Ovary (tissue), 10 donors: ENCODE measurements at places on chromosomes 16 and 17. TPM values are rescaled to one million over a fixed set of nuclear protein-coding genes. Genes with fewer than 3 reads are reported as not detected.

Gene MYH2
- not detected for polyA plus RNA-seq

Gene PYY
- not detected for polyA plus RNA-seq

Gene MAP2K6
- polyA plus RNA-seq: 1.0 TPM

Gene ITGAL
- polyA plus RNA-seq: 0.90 TPM

Gene CHRNE
- polyA plus RNA-seq: 1.1 TPM

Gene FSCN2
- 1.6 TPM for polyA plus RNA-seq

DNA sequence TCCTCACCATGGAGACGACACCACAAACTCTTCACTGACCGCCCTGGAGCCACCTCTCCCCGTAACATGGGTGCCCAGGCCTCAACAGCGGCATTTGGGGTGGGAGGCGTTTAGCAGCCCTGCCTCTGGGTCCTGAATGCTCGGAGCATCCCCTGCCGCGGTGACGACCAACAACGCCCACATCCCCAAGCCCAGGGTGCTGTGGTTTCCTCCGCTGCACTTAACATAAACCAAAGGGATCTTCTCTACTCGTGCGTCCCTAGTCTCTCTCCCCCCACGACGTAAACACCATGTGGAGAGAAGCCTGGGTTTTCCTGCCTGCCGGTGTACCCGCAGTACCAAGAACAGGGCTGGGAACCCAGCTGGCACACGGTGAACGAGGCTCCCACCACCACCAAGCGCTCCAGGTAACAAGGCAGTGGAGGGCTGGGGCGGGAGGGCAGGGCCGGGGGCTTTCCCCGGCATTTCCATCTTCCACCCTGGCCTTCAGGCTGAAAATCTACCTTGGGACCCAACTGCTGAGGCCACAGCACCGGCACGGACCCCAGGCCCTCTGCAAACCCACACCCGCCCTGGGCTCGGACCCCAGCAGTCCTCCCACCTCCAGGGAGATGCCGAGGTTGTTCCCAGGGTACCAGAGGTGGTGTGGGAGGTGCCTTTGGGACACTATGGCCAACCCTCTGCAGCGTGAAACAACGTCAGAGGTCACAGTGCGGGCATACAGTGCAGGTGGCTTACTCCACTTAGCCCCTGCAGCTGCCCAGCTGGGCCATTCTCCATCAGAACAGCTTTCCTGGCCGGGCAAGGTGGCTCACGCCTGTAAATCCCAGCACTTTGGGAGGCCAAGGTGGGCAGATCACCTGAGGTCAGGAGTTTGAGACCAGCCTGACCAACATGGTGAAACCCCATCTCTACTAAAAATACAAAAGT lies 54.3 kb downstream of the TIMM22 start:
- DNase-seq: no peak

- no peak for DNase-seq
Observed at GRCh38 chr17:81499601-81499970, 13.0 kb downstream of the ACTG1 start.

DNA sequence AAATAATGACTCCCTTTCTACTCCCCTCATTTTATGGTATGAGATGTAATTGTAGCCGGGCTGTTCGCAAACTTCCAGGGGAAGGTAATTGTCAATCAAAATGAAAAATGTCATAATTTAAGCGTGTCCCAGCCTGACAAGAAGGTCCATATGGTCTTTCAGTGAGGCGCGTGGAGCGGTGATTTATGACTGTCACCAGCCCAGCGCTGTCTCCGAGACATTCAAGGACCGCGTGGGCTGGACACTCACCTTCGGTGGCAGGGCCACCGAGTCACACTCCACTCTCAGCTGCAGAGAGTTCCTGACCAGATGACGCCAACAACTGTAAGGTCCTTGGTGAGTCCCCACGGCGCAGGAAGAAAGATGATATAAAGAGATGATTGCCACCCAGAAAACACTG lies 157.7 kb upstream of the TNRC6C start:
- DNase-seq: no peak

DNA sequence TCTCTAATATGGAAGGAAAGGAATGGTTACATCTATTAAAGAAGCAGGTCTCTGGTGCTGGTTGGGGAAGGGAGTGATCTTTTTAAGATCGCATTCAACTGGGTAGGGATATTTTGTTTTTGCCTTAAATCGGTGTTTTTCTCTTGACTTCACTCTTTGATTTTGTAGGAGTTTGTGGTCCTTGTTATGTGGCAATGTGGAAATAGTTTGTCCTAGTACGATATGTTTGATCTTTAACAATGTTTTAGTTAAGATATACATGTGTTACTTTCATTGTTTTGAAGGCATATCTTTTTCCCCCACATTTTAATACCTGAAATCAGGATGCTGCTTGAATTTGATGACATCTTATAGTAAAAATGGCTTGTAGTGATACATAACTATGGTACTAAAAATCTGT lies 8.7 kb downstream of the GGNBP2 start:
- no peak for DNase-seq

DNA sequence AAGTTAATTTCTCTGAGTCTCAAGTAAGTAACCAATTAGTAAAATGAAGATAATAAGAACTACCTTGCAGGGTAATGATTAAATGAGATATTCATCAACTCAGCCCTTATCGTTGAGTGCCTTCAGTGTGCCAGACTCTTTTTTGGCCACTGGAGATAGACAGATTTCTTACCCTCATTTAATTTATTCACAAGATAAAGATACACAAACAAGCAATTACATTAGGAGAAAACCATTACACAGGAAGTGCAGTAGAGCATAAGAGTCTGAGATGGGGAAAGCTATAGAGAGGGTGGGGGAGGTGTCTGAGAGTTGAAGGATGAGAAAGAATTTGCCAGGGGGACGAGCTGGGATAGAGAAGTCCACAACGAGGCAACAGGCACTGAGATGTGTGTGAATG lies 72.5 kb upstream of the BCAR1 start:
- no peak for DNase-seq

GRCh38 chr17:14768923-14769322 lies 468.0 kb downstream of the HS3ST3B1 start:
- no peak for DNase-seq

DNA sequence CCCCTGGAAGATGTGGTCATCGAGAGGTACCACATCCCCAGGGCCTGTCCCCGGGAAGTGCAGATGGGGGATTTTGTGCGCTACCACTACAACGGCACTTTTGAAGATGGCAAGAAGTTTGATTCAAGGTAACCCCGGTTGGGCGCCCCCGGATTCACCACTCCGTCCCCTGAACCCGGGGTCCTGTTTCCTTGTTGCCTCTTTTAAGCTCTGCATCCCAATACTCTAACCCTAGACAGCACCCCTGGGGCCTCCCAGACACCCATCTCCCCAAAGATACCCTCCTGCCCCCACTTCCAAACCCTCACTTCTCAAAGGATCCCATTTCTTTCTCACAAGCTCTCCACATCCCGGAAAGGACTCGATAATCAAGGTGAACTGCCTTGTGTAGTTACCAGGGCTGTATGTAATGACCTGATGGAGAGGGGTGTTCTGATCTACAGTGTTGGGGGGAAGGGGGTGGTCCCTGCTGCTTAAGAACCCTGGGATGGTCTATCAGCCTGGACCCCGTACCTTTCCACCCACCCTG lies 412 bp downstream of the FKBP10 start:
- no peak for DNase-seq

DNA sequence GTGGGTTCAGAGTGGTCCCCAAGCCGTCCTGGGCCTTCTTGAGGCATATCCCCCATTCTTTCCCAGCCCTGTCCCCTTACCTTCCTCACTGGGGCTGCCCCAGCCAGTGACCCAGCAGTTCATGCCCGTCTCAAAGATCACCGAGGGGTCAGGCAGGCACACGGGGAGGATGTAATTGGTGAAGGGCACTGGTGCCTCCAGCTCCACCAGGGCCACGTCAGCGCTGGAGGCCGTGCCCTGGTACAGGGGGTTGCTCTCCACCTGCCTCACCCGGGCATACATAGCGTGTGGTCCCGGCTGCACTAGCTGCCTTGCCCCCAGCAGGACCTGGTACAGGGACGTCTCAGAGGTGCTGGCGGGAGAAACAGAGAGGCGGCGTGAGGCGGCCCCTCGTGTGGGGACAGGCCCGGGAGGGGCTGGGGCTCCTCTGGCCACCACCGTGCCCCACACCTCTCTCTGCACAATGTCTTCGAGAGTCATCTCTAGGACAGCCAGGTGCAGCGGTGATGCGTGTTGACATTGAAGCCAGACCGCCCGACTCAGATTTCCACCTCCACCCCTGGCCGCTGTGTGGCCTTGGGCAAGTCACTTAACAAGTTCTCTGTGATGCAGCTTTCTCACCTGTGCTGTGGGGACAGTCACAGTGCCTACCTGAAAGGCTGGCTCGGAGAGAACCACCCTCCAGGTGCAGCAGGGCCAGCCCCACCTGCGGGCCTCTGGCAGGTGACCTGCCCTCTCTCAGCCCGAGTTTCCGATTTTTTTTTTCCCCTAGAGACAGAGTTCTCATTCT lies 5.8 kb downstream of the PRSS27 start:
- DNase-seq: no peak

- DNase-seq: no peak
Observed at GRCh38 chr17:33055746-33056145, 64.1 kb downstream of the SPACA3 start.

DNA sequence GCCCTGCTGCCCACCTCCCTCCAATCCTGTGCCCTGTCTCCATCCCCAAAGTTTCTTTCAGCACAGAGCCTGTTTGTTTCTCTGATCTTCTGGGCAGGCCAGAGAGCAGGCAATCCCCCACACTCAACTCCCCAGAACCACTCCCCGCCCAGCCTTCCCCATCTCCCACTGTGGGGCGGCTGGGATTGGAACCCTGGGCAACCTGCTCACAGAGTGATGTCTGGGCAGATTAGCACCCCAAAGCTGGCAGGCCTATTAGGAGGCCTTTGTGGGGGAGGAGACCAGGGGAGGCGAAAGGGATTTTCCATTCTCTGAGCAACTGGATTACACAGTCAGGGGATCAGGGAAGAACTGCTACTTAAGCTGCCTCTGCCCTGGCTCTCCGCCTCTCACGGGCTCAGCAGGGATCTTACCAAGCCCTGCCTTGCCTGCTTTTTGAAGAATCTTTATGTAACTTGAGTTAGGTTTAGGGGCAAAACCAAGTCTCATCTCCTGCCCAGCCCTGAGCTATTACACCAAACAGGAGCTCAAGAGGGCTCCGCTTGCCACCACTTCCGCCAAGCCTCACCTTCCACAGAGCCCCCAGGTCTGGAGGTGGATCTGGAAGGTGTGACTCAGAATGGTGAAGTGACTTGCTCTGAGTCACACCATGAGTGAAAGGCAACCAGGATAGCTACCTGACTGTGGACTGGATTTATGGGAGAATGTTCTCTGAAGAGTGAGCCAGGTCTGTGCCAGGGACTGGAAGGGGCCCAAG lies 16.0 kb upstream of the LHX1 start:
- DNase-seq: no peak

DNA sequence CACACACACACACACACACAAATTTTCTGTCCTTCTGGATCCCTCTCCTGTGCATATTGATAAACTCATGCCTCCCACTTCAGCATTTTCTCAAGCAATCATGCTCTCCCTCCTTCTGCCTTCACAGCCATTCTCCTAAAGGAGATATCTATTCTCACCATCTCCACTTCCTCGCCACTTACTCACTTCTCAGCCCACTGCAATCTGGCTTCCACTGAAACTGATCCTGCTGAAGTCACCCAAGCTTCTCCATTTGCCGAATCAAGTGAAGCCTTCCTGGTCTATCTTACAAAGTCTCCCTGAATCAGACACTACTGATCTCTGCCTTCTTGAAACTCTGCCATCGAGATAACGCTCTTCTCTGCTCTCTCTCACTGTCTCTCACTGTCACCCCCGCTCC lies 54.0 kb upstream of the GNAO1 start:
- no peak for DNase-seq
